H9 (cell line): ENCODE measurements at places on chromosomes 2 and 18. TPM values are rescaled to one million over a fixed set of nuclear protein-coding genes. Genes with fewer than 3 reads are reported as not detected.

- no peak for DNase-seq
- no peak overlapping the region for H3K4me3 ChIP-seq
- H3K27ac ChIP-seq: no peak overlapping the region
- H3K36me3 ChIP-seq: peaks cover 8% of the 10 kb centered on the region
- H3K27me3 ChIP-seq: no peaks in the 10 kb centered on the region
- no peaks in the 10 kb centered on the region; the same call in 1 of the 2 replicates for H3K4me1 ChIP-seq
Measured at GRCh38 chr18:9766076-9766481, 58.0 kb downstream of the RAB31 start.

DNA sequence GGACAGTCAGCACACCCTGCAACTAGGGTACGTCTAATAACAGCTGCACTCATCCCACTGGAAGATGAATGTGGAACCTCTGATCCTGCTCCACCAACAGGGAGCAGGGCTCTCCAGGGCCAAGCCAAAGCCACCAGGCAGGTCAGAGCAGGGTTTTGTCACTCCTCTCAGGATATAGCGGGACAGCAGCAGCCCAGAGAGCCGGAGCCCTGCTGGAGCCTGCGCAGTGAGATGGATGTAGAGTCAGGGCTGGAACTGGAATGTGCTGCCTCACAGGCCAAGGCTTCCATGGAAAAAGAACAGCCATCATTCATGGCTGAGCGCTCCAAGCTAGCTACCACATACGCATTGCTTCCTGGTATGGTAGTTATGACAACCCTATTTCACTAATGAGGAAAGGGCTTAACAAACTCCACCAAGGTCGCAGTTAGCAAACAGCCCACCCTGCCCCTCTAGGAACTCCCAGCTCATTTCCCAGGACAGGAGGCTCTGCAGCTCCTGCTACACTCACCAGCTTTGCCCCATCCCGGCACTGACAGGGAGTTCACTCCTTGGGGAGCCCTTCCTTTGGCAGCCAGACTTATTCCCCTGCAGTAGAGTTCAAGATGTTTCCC is 85.2 kb downstream of the HS1BP3 start:
- H3K36me3 ChIP-seq: no peaks in the 10 kb centered on the region
- H3K27me3 ChIP-seq: no peaks in the 10 kb centered on the region; the same call in 1 of the 2 replicates
- H3K4me3 ChIP-seq: no peak overlapping the region
- DNase-seq: no peak
- H3K4me1 ChIP-seq: peaks cover 6% of the 10 kb centered on the region

DNA sequence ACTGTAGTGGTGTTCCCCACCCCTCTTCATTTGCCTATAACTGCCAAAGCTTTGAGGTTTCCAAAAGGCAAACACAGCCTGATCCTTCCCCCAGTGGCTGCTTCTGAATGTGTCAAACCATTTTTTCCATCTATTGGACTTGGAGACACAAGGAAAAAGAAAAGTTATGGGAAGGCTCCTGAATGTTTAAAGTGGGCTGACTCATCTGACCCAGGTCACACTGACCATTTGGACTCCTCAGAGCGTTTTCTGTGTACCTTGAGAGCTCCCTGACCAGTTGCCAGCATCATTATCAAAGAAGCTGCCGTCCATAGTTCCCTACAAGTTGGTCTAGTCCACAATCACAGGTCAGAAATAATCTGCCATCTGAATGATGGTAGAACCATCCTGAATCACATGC is 123.4 kb upstream of the COL3A1 start:
- H3K36me3 ChIP-seq: no peaks in the 10 kb centered on the region
- DNase-seq: no peak
- no peaks in the 10 kb centered on the region for H3K27me3 ChIP-seq
- no peaks in the 10 kb centered on the region for H3K4me1 ChIP-seq

- no peaks in the 10 kb centered on the region for H3K4me1 ChIP-seq
- no peaks in the 10 kb centered on the region for H3K36me3 ChIP-seq
- no peak overlapping the region for H3K27ac ChIP-seq
- H3K27me3 ChIP-seq: peaks cover 6% of the 10 kb centered on the region; the same call in 1 of the 2 replicates
- no peak overlapping the region for H3K4me3 ChIP-seq
Measured at GRCh38 chr2:177670791-177671535, 278.4 kb downstream of the AGPS start.

GRCh38 chr2:212032536-212033219 is 505.9 kb downstream of the ERBB4 start:
- no peaks in the 10 kb centered on the region for H3K36me3 ChIP-seq
- no peaks in the 10 kb centered on the region for H3K4me1 ChIP-seq
- H3K27me3 ChIP-seq: no peaks in the 10 kb centered on the region
- H3K4me3 ChIP-seq: no peak overlapping the region
- H3K27ac ChIP-seq: no peak overlapping the region

The FNDC4 gene
- total RNA-seq: 21.1 and 21.5 TPM in 2 replicates

The DSG4 gene
- not detected in 2 replicates for total RNA-seq
